AG10803 (cell line): ENCODE measurements at places on chromosomes 6 and 20.
A peak's percentile ranks its signal among the peaks of the same experiment; 100 is the strongest.

- peak; percentile 79 for DNase-seq
These were observed 68.2 kb downstream of the RAB44 start for GRCh38 chr6:36765594-36766398.

GRCh38 chr20:60202046-60202445 is 243.8 kb downstream of the CDH26 start:
- DNase-seq = no peak

GRCh38 chr20:52552181-52552872 is 360.7 kb upstream of the ZFP64 start:
- peak; percentile 75 for DNase-seq

DNA sequence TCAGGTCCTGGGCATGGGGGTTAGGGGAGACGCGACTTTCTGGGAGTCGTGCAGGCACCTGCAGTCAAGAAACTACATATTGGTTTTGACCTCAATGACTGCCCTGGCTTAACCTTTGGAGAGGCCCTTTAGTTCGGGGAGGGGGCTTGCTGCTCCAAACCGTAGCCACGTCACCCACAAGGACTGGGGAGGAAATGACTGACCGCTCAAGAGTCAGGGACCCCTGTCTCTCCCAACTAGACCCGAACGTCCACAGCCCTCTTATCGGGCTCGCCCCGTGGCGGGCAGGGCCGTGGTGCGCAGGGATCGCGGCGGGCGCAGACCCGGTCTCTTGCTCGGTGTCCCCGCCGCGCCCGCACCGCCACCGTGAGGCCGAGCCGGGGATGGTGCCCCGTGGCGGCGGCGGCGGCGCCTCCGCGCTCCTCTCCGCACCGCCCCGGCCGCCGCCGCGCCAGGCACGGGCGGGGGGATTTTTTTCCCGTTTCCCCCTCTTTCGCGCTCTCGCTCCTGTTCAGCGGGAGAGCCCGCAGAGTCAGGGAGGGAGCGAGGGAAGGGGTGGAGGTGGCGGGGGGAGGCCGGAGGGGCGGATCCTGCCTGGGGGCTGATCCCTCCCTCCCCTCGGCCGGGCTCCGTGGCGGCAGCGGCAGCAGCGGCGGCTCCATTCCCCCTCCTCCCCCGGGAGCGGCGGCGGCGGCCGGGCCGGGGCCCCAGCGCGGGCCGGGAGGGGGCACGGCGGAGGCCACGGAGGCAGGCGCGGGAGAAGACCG is at the start of gene BRPF3:
TSS of gene BRPF3 (plus strand) at position 632 of the 767 bp plus-strand sequence. CDS start 3,579 bp downstream, outside the sequence.
- DNase-seq = peak; percentile 70

DNA sequence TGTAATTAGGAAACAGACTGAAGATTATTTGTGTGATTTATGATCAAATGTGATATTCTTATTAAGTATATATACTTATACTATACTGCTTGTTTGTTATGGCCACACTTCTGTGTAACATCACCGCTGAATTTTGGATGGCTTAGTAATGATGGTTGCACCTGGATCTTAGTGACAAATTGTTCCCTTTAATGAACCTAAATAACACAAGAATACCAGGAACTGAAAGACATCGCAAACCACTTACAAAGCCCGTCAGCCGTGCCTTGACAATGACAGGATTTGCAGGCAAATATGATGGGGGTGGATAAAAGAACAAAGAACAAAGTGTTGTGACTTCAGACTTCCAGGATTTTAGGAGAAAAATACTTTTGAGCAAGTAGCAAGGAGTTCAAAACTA is 67.1 kb downstream of the LAMP5 start:
- no peak for DNase-seq

DNA sequence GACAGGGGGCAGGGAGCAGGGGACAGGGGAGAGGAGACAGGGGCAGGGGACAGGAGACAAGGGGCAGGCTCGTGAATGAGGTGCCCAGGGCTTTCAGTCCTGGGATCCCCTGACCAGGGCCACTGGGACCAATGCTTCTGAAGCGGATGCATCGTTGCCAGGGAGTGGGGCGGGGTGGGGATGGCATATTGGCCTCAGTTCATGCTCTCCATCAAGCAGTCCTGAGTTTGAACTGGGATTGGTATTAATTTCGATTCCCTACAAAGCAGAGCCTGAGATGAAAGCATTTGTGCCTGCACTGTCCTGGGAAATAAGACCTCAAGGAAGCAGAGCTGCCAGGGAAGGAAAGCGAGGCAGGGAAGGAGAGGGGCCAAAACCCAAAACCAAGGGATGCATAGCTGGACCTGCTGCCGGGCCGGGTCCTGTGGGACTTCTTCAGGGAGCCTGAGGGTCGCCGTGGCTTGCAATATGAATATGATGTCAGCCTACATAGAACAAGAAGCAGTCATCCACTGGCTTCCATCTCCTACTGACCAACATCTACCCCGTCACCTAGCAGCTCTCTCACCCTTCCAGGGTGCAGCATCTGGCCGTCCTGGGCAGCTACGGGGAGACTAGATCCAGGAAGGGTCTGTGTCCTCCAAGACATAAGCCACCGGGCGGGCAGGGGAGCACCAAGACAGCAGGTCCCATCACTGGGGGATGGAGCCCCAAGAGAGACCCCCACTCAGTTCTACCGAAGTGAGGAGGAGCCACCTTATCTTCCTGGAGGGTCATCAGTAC is 233.3 kb downstream of the SYNDIG1 start:
- DNase-seq = no peak

DNA sequence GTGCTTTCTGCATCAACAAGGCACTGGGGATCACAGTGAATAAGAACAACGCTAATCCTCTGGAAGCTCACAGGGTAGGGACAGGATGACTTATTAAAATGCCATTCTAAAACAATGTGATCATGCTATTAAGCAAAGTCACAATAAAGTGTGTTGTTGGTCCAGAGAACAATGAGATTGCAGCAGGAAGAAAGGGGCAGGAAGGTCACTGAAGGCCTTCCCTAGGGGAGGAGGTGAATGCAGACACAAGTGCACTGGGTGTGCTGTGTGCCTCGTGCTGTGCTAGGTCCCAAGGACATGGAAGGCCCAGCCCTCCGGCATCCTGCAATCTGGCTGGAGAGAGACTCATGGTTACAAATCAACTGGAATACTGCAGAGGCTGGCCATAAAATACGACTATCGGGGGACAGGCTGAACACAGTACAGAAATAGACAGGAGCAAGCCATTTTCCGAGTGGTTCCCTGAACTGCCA is 55.7 kb downstream of the LYRM4 start:
- DNase-seq = peak; percentile 29

- DNase-seq = no peak
These were observed 372 bp downstream of the JARID2 start for GRCh38 chr6:15246217-15246665.

DNA sequence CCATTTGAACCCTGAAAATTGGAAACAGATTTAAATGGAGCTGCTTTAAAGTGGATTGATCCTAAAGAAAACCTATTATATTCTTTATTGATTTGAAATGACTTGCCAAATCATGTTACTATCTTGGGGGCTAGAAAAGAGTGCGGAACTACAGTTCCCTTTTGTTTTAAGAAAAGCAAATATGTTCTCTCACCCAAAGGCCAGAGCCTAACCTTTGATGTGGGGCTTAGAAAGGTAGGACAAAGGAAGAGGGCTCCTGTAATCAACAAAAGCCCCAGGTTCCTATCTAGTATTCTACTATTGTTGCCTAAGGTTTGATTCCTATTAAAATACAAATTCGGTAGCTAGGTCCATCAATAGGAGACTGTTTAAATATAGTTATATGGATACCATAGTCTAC is 100.8 kb upstream of the BEND6 start:
- DNase-seq = no peak

DNA sequence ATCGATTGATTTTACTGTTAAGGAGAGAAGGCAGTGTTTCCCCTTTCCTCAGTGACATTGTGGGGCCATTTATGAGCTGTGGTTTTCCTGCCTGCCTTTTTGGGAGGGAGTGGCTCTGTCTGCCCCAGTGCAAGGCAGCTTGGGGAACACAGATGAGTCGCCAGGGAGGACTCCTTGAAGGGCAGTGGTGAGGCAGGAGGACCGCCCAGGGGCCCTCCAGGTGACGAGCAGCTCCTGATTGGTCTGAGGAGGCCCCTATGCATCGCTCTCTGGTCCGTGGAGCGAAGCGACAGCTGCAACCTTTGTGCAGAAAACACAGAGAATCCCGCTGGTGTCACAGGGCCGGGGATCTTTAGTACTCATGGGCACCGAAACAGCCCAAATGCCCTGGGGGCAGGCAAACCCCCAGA is 100.3 kb downstream of the TMEM242 start:
- DNase-seq = no peak

DNA sequence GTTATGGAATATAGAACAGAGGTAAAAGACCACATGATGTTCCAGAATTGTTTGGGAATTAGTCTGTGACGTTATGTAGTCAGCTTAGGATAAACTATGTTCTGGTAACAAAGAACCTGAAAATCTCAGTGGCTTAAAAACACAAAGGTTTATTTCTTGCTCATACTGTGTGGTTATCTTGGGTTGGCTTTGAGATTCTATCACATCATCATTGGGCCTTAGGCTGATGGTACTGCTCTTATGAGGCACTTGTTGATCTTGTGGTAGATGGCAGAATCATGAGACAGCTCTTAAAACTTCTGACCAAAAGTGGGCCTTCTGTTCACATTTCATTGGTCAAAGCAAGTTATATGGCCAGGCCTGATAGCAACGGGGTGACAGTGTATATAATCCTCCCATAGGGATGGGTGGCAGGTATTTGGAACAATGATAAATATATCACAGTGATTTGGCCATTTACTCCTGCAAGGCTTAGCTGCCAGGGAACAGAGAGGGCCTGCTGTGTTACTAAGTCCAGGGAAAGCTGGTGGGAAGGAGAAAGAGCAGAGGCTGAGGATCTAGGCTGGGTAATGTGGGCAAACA is 13.5 kb downstream of the DHX35 start:
- DNase-seq = no peak

- DNase-seq = no peak
These were observed 13.6 kb upstream of the GMDS start for GRCh38 chr6:2259002-2259494.
